Vagina (tissue), 2 donors: ENCODE measurements at places on chromosomes 7 and 10.

DNA sequence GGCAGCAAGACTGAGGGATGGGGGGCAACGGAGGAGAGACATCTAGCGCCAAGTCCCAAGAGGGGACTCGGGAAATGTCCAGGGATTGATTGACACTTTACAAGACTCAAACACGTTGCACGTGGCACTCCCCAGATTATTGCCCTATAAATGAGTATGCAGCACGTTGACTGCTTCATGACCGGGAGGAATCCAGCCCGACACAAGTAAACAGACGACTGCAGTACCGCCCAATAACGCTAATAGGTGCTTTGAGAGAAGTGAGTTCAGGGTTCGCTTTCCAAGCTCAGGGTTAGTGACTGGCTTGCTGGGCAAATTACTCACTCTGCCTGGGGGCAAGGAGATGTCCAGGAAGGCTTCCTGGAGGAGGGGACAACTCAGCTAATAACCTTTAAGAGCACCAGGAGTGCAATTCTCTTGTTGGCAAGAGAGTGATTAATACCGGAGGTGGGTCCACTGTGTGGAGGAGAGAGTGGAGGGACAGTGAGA is 73.3 kb upstream of the MYL10 start:
- no peak for DNase-seq

GRCh38 chr7:141189231-141189630 is 115.4 kb downstream of the TMEM178B start:
- DNase-seq = no peak

DNA sequence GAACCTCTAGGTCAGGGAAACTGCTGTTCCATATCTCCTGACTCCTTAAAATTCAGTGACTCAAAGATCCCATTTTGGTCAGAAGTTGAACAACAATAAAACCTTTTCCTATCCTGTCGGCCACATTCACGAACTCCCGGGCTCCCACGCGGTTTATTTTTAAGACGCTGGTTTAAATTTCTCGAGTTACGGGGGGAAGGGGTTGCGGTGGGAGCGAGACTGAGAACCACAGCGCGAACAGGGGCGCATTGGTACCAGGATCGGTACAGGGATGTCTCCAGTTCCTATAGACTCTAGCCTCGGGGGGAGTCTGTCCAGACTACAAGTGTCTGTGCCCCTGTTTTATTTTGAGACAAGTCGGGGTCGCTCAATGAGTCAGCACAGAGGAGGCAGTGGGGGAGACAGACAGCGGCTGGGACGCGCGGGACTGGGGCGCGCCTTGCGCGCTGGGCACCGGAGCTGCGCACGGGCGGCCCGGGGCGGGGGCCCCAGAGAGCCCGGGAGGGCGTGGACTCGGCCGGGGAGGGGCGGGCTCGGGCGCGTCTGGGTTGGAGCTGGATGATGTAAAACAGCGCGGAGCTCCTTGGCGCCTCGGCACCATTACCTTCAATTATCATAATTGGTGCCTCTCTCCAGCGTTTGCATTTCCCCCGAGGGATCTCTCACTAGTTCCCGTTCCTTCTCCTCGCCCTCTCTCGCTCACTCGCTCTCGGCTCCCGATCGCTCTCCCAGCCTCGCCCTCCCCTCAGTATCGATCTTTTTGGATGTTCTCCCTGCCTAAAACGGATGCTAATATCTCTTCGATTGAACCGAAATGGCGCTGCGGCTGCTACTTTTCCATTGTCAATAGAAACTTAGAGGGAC is 8.7 kb upstream of the BAMBI start:
- DNase-seq = peak; percentile 70

GRCh38 chr10:9823268-9823930 is 1194.3 kb upstream of the CELF2 start:
- DNase-seq = no peak

- no peak for DNase-seq
Observed at GRCh38 chr10:24223341-24223740, 14.4 kb downstream of the KIAA1217 start.

- DNase-seq = no peak
Observed at GRCh38 chr10:102596506-102596971, 47.7 kb upstream of the TRIM8 start.

DNA sequence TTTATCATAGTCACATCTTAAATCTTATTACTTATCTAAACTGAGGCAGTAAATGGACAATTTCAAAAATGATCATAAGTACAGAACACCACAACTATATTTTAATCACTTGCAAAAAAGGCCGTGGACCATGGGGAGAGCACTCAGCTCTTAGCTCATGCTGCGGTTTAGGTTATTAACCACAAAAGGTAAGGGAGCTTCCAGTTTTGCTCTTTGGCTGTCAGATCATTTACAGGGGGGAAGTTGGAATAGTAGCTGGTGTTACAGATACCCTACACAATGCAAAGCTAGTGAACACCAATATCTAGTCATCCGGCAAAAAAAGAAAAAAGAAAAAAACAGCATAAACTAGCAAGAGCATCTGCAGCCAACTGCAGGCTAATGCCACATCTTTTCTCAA is 147.0 kb downstream of the BBS9 start:
- no peak for DNase-seq

- DNase-seq = no peak
Observed at GRCh38 chr10:27041196-27041595, 59.1 kb downstream of the ANKRD26 start.

- no peak for DNase-seq
Observed at GRCh38 chr7:77570330-77571011, 33.4 kb downstream of the PTPN12 start.

DNA sequence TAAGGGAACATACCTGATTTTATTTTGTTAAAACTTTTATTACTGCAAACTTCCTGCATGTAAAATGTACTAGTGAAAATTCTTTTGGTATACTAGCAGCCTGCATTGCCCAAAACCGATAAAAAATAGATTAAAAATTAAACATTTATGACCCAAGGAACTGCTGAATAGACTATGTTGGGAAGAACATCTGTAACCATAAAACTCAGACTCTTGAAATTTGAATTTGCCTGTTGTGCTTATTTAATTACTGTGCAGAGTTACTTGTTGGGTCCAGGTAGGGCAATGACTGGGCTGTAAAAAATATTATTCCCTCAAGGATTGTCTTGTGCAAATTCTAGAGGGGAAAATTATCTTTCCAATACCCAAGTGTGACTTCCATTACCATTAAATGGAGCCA is 193.5 kb upstream of the PITRM1 start:
- no peak for DNase-seq

GRCh38 chr7:42700406-42701327 is 211.2 kb downstream of the C7orf25 start:
- DNase-seq = no peak

GRCh38 chr10:19832699-19833098 is 16.5 kb downstream of the PLXDC2 start:
- no peak for DNase-seq

DNA sequence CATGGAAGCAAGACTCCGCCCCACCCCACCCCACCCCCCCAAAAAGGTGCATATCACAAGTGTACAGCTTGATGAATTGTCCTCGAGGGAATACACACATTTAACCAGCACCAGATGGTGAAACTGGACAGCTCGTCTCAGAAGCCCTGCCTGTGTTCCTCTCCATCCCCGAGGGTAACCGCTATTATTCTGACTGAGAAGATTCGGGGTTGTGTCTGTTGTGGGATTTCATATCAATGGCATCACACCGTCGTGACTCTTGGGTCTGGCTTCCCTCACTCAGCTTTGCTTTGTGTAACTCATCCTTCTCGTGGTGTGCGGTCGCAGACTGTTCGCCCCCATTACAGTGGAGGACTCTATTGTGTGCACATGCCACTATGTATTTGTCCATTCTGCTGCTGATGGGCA is 18.9 kb downstream of the PODXL start:
- DNase-seq = no peak

GRCh38 chr10:98445200-98445812 is 1.4 kb downstream of the HPS1 start:
- DNase-seq = peak; percentile 77

- DNase-seq = no peak
Observed at GRCh38 chr10:48836605-48837004, 103.0 kb downstream of the LRRC18 start.

DNA sequence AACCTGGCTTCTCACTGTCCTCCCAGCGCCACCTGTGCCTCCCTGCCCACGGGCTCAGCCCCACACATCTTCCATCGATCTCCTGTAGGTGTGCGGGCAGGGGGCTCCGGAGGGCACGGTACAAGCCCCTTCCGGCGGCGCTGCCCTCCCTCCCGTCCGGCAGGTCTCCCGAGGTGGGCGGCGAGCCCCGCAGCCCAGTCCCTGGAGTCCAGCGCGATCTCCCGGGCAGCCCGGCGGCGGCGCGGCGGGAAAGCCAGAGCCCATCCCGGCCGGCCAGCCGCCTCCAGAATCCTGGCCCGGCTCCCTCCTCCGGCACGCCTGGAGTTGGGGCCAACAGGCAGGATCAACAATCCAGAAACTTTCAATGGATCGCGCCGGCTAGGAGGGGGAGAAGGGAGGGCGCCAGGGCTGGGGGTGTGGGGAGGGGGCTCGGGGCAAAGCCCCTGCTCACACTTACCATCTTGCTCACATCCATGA is 100.1 kb downstream of the HIP1 start:
- DNase-seq = no peak

DNA sequence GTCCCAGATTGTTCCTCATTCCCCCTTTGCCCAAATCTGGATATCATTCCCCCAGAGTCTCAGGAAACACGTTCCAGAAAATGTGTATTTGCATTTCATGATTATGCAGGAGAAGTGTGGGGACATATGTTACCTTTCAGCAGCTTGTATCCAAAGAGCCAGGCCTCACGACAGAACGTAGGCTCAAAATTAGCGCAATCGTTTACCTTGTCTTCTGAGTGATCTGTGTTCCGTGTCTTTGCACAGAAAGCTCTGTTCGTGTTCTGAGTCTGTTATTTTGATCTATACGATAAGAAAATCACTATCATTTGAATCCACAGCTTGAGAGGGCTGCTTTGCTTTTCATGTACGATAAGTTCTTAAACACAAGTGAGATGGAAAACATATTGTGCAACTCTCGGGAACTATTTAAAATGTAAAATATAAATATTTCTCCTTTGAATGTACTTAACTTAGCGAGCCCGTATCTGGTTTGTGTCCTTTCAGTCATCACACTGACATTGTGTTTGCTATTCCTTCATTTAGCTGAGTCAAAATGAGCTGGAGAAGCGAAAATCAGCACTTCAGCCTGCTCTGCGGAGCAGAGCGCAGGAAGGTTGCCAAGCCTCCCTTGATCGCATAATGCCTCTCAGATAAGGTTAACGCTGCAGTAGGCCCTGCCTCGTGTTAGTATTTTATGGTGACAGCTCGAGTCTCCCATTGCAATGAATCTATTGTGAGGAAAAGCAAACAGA is 80.2 kb upstream of the CACNB2 start:
- no peak for DNase-seq

DNA sequence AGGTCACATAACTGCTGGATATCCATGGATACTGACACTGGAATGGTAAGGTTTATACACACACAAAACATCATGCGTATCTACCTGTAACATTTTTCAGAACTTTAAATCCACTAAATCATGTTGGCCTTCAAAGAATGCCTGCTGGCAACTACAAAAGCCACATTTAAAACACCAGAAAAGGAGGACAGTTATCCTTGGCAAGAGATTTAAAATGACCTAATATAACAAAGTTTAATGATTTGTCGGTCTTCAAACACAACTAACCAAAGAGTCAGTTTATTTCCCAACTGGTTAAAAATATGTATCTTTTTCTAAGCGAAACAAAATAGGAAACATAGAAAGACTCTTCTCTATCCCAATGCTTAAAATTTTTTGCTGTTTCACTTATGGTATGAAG is 24.0 kb downstream of the WAPL start:
- DNase-seq = no peak

GRCh38 chr10:120217736-120218135 is 239.3 kb upstream of the PLPP4 start:
- no peak for DNase-seq

GRCh38 chr7:44152971-44153947 is 12.1 kb upstream of the MYL7 start:
- no peak for DNase-seq

GRCh38 chr10:3122486-3123205 is 49.9 kb downstream of the PITRM1 start:
- no peak for DNase-seq

- DNase-seq = no peak
Observed at GRCh38 chr10:5971886-5972285, 5.5 kb downstream of the IL15RA start.
